M059J (cell line): ENCODE measurements at places on chromosomes 2 and 18.

GRCh38 chr2:40168032-40168431 is 283.9 kb downstream of the SLC8A1 start:
- DNase-seq = peak; percentile 40

DNA sequence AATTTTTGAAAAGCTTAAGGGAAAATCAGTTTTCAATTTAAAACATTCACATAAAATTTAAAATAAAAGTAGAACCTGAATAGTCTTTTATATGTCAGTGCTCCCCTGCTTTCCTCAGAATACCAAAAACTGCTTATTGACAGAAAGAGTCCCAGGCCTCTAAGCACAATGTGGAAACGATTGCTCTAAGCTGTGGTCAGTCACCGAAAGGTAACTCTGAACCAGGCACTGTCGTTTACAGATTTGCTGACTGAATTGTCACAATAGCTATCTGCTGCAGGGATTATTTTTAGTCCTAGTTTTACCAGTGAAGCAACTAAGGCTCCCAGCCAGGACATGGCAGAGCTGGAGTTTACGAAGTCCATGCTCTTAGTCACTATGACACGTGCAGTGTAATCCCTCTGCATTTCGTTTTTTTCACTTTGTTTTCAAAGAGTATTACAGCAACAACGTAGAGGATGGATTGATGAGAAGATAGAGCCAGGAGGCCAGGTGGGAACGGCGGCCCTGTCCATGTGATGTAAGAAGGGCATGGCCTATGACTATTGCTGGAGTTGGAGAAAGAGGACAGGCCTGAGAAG is 28.1 kb upstream of the TMEM247 start:
- DNase-seq = peak; percentile 10

DNA sequence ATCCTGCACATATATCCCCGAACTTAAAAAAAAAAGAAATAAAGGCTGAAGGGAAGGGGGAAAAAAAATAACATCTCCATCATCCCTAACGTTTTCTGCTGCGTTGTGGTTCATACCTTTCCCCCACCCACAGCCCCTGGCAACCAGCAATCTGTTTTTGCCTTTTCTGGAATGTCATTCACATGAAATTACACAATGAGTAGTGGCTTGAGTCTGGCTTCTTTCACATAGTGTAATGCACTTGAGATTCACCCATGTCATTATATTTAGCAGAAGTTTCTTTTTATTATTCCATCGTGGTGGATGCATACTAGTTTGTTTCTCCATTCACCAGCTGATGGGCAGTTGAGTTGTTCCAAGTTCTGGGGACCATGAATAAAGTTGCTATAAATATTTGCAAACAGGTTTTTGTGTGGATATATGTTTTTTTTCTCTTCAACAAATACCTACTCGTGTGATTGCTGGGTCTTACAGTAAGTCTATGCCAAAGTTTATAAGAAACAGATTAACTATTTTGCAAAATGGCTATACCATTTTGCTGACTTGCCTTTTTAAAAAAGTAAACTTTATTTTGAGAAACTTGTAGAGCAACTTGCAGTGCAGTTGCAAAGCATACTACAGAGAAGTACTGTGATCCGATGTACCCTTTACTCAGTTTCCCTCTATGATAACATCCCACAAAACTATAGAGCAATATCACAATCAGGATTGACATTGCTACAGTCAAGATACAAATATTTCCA is 322.5 kb downstream of the LPIN1 start:
- DNase-seq = no peak

DNA sequence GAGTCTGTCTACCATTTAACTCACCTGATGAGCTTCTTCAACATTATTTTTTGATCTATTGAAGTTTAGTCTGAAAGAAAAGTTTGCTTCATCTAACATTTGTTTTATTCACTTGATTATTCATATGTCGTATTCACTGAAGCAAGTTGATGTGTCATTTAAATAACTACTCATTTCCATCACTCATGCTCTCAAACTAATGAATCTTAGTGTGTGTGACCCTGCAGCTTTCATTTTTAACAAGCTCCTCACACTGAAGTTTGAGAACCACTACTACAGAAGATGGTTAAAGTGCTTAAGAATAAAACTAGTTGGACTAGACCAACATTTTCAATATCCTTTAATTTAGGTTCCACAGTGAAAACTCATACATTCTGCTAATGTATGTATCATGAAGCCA is 1.8 kb upstream of the ABI2 start:
- DNase-seq = no peak

DNA sequence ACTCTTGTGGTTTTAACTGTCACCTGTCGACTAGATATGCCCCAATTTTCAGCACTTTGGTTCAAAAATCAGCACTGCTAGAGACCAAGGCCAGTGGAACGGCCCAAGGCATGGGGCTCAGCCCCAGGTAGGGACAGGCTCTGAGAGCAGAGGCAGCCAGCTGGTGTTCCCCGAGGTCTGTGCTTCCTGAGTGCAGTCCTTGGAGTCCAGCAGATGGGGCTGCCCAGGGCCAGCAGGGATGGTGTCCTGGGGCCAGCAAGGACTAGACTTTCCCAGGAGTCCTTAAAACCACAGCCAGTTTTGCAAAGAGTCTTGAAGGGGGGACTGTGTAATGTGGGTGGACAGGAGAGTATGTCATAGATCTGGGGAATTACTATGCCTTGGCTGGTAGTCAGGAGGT is 56.3 kb downstream of the POMC start:
- no peak for DNase-seq

GRCh38 chr2:5666798-5667197 is 25.4 kb upstream of the SOX11 start:
- no peak for DNase-seq

DNA sequence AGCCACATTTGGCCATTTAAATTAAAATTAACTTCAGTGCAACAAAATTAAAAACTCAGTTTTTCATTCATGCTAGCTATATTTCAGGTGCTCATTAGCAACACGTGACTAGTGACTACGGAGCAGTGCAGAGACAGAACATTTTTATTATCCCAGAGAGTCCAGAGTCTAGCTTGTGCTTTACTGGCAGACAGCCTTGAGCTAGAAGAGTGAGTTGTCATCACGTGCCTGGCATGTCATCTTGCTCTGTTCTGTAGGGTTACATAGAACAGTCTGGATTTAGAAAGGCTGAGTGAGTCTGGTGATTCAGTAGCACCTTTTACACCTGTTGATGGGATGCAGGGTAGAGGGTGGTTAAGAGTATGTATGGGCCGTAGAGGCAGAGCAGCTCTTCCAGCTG is 136.9 kb upstream of the IL1R2 start:
- DNase-seq = no peak

GRCh38 chr2:162965191-162965590 is 126.6 kb upstream of the KCNH7 start:
- DNase-seq = no peak

- peak; percentile 97 for DNase-seq
These were observed 71.9 kb downstream of the TCF4 start for GRCh38 chr18:55515941-55516710.

DNA sequence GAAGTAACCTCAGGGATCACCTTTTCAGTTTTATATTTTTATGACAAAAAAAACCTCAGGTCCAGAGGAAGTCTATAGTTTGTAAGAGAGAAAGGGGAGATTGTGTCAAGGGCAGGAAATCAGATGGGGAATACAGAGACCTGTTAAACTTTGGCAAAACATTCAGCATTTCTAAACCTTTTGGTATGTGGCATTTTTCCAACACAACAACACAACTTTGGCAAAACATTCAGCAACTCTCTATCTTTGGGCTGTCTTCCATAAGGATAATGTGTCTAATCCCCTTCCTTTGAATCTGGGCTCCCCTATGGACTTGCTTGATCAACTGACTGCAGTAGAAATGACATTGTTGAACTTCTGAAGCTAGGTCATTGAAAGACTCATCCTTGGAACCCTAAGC is 220.6 kb upstream of the CCDC68 start:
- DNase-seq = peak; percentile 44

DNA sequence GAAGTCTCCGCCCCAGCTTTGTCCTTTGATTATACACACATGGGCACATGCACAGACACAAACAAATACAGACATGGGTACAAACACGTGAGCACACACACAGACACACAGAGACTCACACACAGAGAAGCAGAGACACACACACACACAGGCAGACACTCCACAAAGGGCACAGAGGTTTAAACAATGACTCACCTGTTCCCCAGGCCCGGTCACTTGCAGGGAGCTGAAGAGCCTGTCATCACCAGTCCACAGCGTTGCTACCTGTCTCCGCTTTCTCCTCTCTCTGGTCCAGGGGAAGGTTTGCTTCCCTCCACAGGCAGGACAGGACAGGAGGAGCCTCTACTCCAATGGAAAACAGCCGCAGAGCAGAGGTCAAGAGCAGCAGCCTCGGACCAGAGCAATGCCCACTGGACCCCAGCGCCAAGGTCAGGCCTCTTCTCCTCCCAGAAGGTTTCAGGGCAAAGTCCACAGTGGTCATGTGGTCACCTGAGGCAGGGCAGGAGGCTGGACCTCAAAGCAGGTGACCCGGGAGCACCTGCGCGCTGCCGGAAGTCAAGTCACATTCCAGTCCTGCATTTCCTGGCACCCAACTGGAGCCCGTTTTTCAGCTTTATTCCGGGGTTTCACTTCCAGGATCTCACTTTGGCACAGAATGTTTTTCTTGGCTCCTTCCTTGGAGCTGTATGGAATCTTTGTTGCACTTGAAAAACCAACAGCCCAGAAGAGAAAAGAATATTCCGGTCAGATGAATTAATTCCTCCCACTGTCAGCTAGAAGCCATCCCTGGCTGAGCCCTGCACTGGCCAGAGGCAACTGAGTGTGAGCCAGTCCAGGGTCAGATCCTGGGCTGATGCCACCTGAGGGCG is at the start of gene RAB17:
TSS of gene RAB17 (minus strand) at position 463 of the 869 bp plus-strand sequence. CDS start 4,580 bp downstream, outside the sequence.
- DNase-seq = peak; percentile 61

DNA sequence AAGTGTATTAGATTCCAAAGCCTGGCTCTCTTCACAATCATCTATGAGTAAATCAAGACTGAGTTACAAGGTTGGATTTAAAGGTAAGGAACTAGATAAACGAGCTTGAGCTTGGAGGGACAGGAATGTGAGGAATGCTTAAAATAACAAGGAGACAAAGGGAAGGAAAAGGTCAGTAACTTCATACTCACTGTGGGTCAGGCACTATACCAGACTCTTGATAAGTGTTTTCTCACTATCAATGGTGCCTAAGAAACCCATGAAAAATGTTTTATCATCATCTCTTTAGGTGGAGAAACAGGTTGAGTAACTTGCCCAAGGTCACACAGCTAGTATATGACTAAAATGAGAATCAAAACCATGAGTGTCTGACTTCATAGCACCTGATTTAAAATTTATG is 212.1 kb downstream of the CDH2 start:
- peak; percentile 65 for DNase-seq

DNA sequence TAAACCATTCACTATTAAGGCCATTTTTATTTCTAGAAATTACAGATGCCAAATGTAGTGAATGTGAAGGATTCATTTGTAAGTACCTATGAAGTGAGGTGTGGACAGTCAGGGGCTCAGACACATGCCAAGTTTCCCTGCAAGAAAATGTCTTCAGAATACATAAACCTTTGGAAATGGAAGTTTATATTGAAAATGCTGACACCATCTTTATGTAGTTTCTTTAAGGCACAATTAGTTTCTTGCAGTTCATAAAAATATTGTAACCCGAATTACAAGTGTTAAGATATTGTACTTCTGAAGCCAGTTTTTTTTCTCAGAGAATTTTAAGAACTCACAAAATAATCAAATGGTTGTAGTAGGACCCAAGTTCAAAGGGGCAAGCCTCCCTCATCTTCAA is 66.1 kb upstream of the LYPD1 start:
- DNase-seq = no peak

DNA sequence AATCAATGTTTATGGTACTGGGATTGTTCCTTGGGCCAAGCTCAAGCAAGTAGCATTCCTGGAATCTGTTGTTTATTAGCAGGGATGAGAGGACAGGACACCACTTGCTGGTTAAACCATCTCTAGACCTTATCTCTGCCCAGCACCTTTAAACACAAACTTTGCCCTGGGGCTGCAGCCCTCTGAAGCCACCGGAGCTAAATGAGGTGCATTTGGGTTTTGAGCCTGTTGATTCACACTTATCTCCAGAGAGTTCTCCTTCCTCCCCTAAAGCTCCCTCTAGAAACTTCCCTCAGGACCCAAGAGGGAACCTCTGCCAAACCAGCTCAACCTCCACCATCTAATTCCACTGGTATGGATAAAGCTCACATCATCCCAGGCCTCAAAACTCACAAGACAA is 94.8 kb upstream of the EPAS1 start:
- peak; percentile 13 for DNase-seq

GRCh38 chr2:232466221-232466620 is 10.3 kb downstream of the ALPI start:
- no peak for DNase-seq

- DNase-seq = no peak
These were observed 19.5 kb downstream of the C2orf74 start for GRCh38 chr2:61181382-61182058.

DNA sequence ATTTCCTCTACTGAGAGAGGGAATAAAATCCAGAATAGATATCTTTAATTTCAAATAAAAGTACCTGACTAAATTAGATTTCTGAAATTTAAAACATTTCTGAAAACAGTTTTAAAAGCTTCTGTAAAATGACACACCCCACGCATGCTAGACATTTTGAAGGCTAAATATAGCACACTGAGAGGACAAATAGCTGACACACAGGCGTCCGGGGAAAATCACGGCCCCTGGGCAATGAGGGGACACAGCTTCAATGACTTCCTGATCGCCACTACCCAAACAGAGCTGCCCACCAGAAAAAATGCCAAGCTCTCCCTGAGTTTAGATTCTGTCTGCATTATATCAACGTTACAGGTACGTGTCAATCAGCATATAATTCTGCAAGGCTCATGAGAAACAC is 10.9 kb downstream of the TBC1D8 start:
- no peak for DNase-seq

GRCh38 chr18:57051021-57051656 is 95.7 kb upstream of the BOD1L2 start:
- no peak for DNase-seq

DNA sequence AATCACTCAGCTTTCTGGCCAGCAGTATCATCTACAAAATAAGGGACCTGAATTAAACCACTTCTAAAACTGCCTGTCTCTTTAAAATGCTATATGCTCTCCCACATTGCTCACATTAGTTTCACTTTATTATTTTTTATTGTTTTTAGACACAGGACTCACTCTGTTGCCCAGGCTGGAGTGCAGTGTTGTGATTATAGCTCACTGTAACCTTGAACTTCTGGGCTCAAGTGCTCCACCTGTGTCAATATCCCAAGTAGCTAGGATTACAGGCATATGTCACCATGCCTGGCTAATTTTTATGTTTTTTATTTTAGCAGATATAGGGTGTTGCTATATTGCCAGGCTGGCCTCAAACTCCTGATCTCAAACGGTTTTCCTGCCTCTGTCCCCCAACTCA is 591.3 kb upstream of the ZNF804A start:
- no peak for DNase-seq
